ENCODE measurements at places on chromosomes 7 and 10.

DNA sequence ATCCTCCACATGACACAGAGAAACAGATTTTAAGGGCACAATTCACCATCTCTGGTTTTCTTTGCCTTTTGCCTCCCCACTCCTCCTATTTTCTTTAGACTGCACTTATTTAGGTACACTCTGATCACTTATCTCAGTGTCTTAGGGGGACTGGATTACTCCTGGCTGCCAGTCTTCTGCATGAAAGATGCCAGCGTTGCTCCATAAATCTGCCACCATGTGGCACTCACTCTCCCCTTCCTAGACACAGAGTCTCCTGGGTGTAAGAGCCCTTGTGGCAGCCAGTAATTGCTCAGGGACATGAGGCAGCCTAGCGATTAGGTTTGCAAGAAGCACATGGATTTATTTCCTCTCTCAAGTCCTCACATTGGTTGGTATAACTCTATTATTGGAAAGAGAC, 34.5 kb upstream of the RBM20 start:
- no peak for DNase-seq

GRCh38 chr7:28815928-28816373, 142.2 kb downstream of the TRIL start:
- DNase-seq: no peak

DNA sequence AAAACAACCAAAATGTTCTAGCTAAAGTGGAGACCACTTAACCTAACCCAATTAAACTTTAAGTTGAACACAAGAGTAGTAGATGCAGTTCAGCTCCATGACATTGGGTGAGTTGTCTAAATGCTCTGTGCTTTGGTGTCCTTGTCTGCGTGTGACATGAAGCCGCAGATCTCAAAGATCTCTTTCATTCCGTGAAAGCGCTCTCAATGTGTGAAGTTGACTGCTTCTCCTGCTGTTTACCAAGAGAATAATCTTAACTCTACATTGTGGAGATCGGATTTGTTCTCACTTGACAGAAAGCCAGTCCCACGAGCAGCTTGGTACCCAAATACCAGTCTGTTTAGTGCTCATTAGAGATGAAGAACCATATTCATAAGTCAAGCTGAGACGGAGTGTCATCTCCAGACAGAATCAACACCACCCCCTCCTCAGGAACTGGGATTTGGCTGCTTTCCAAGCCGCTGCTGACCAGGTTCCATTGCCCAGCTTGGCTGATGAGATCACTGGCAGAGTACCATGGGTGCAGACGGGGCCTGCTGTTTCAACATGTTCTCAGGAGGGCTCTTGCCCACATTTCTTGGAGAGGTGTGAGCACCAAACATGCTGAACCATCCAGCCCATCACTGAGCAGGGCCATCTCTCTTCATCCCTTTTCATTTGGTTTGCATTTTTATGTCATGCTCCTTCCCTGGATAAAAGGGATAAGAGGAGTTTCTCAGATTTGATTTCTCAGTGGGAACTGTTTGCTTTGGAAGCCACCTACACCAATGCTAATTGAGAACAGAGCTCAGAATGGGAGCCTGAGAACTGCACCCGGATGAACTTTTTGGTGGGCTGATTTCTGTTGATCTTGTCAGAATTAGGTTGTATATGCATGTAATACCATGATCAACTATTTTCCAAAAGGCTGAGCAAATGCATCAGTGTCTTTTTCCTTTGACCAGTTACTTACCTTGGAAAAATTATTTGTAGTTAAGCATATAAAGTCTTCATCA, 95.8 kb upstream of the AGBL3 start:
- no peak for DNase-seq

GRCh38 chr7:71988201-71988600, 423.9 kb downstream of the CALN1 start:
- DNase-seq: no peak

Measured in activated T-cell treated with anti-CD3 and anti-CD28 coated beads for 4 hours (primary cell).